ENCODE measurements at places on chromosomes 7 and 10.
A peak's percentile ranks its signal among the peaks of the same experiment; 100 is the strongest.

GRCh38 chr10:116926426-116926825, 77.1 kb downstream of the ENO4 start:
- no peak for DNase-seq

DNA sequence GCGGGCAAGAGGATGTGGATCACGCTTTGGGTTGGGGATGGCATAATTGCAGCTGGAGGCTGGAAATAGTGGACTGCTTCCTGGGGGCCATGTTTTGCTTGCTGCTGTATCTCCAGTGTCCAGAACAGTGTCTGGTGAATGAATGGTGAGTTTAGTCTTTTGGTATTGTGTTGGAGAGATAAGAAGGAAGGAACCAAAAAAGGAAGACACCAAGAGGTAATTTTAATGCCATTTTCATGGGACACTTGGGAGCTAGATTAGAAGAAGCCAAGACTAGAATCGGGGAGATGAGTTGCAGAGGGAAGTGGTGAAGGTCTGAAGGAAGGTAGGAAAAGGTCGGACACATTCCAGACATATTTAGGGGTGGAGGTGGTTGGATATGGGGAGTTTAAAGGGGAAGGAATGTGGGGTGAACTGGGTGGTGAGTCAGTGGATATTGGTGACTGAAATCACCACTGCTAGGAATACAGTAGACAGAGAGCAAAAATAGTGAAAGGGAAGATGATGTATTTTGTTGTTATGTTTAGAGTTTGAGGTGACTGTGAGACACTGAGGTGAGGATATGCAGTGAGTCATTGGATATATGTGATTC, 76.7 kb downstream of the CCNY start:
- DNase-seq: no peak

GRCh38 chr10:104732222-104732621, 91.1 kb downstream of the SORCS3 start:
- DNase-seq: no peak

GRCh38 chr7:70645279-70645678, 486.7 kb upstream of the GALNT17 start:
- DNase-seq: no peak

DNA sequence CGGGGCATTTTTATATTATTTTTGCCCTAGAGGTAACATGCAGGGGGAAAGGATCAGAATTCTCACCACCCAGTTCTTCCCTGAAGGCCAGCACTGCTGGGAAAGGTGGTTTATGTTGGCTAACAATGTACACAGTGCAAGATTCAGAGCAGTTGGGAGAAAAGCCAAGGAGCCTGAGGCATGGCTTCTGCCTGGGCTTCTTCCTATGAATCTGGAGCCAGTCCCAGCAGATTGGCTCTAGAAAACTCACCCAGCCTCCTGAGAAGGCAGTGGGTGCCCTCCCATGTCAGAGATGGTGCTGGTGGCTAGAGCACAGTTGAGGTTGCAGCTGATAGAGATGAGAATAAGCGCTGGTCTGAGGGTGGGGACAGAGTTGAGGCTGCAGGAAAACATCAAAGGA, 44.7 kb upstream of the GPR26 start:
- DNase-seq: no peak

DNA sequence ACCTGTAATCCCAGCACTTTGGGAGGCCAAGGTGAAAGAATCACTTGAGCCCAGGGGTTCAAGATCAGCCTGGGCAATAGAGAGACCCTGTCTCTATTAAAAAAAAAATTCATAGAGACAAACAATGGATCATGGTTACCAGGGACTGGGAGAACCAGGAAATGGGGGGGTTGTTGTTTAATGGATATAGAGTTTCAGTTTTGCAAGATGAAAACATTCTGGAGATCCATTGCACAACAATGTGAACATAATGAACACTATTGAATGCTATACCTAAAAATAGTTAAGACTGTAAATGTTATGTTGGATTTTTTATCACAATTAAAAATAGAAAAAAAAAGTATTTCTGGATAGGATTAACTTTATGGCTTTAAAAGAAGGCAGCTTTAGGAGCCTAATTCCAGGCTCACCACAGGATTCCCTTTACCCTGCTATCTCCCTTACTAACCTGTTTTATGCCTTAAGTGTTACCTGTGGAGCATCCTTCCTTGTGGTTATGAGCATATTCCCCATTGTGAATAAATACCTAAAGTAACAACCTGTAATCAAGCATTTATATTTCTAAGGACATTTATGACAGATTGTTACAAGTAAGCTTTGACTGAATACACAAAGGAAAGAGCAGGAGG, 45.1 kb upstream of the SGCE start:
- no peak for DNase-seq

GRCh38 chr7:75888464-75889222, 9.8 kb downstream of the RHBDD2 start:
- DNase-seq: no peak

- no peak for DNase-seq
These were observed 6.7 kb downstream of the ATP6V1F start for GRCh38 chr7:128869138-128869943.

DNA sequence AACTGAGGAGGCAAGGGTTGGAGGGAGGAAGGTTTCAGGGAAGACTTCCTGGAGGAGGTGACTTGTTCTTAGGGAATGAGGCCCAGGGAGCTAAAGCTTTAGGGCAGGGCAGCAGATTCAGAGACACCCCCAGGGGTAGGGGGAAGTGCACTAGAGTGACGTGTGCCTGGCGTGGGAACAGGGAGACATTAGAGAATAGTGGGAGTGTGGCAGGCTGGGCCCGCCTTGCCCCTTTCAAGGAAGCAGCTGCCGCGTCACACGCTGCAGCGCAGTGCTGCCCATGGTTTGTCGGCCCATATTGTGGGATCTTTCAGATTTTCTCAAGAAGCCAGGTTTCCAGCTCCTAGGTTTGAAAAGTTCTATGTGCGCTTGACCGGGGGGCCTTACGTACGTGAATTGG, 139.4 kb downstream of the LHPP start:
- DNase-seq: no peak

- no peak for DNase-seq
These were observed 6.1 kb downstream of the ADCY1 start for GRCh38 chr7:45580053-45580872.

- no peak for DNase-seq
These were observed 92.8 kb downstream of the TCF7L2 start for GRCh38 chr10:113042868-113043267.

DNA sequence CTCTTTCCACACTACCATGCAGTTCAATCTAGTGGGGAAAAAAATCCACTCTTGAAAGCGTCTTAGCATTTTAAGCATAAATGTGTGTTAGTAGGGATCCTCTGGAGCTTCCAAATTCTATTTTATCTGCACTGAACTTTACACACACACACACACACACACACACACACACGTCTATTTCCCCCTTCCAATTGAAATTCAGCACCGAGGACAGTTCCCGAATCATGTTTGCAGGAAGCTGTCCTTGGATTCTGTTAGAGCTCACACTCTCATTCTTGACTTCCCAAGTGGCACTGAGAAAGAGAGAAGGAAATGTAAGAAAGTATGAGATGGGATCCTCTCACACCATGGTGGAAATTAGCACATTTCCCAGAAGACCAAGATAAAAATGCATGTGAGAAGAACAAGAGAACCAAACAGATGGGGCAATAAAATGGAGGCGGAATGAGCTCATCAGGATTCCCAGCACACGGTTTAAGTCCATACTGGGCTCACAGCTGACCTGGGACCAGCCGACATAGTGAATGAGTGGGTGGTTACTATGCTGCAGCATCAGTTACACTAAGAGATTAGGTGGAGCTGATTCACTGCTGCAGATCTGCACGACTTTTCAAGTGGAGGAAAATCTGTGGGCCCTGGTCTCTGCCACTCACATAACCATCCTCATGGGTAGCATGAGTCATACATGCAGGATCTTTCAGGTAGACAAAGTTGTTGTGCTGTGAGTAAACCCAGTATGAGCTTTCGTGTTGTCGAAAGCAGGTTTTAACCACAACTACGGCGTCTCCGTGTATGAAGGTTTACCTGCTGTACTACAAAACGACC, 3.3 kb upstream of the NPTX2 start:
- DNase-seq: no peak

DNA sequence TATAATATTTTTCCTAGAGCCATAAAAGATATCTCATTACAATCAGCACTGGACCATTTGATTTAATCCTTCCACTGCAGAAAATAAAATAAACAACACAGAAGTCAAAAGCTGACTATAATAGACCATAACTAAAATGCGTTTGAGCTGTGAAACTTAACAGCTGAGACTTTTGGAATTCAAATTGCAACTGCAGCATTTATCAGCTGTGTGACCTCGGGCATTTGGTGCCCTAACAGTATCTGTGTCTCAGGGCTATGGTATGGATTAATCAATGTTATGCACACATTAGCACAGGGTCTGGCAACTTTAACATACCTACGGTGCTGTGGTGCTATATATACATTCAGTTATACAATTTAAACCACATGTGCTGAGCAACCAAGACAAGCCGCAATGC, 160.1 kb downstream of the COL28A1 start:
- no peak for DNase-seq

- DNase-seq: no peak
These were observed 121.7 kb upstream of the RSU1 start for GRCh38 chr10:16938952-16939351.

DNA sequence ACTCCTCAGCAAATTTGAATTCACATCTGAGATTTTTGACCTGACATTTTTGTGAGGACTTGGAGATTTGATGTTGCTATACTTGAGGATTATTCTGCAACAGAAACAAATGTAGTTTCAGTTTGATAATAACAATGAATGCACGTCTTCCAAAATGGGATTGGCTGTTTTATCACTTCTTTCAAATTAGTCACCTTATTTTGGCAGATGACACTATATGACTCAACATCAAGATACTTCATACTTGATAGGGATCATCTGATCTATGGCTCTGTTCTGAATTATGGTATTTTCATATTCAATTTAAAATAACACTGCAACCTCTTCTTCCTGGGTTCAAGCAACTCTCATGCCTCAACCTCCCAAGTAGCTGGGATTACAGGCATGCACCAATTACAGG, 24.2 kb downstream of the ARL5B start:
- DNase-seq: no peak

DNA sequence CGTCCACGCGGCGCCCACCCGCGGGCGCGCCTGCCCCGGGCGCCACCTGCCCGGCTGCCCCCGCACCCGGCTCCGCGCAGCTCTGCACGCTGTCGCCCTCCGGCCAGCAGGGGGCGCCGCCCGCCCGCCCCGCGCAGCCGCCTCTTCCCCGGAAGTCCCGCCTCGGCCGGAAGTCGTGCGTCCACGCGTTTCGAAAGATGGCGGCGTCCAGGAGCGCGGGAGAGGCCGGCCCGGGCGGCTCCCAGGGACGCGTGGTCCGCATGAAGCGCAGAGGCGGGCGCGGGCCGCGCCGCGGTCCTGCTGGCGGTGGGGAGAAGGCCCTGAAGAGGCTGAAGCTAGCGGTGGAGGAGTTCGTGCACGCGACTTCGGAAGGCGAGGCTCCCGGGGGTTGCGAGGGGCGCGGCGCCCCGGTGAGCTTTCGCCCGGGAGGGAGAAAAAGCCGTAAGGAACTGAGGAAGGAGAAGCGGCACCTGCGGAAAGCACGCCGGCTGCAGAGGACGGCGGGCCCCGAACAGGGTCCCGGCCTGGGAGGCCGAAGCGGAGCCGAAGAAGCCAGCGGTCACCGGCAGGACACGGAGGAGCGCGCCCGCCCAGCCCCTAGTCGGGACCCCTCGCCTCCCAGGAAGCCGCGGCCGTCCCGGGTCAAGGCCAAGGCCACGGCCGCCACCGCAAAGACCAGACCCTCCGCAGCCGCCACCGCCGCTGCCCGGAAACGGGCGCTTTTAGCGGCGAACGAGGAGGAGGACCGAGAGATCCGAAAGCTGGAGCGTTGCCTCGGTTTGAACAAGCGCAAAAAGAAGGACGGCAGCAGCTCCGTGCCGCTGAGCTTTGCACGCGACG, at the start of gene NOM1:
Gene NOM1 (plus strand): TSS at position 172 of the 840 bp plus-strand sequence. CDS start 26 bp downstream, at position 198.
- DNase-seq: no peak

GRCh38 chr10:113274176-113274829, 278.6 kb upstream of the HABP2 start:
- no peak for DNase-seq

GRCh38 chr7:42493436-42494198, 256.6 kb upstream of the GLI3 start:
- no peak for DNase-seq

GRCh38 chr7:88101769-88102168, 118.1 kb downstream of the SRI start:
- DNase-seq: no peak

DNA sequence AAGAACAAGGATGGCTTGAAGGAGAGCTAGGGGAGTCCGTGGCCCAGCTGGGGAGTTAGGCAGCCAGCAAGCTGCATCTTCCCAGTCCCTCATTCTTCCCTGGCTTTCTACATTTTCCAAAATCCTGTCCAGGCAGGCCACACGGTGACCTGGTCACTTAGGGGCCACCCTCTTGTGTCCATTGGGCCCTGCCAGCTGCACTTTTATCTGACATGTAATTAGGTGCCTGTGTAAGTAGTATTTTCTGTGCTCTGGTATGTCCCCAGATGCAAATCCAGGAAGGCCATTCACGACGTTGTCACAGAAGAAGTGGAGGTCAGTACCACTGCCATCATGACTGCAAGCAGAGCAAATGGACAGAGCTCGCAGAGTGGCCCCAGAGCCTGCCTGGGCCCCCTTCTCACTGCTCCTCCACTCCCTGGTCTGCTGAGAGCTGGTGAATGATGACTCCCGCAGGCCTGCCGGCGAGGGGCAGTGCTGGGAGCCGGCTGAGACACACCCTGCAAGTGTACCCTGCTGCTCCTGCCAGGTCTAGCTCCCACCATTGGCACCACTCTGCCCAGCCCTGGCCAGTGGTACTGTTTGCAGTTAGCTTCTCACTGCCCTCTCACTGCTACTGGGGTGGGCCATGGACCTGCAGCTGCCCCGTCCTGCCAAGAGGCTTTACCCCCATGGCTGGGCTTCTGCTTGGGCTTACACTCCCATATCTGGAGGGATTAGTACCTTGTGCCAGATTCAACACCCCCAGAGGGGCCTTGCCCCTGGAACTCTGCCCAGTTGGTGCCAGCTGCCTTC, 98.2 kb downstream of the GLRX3 start:
- DNase-seq: no peak

DNA sequence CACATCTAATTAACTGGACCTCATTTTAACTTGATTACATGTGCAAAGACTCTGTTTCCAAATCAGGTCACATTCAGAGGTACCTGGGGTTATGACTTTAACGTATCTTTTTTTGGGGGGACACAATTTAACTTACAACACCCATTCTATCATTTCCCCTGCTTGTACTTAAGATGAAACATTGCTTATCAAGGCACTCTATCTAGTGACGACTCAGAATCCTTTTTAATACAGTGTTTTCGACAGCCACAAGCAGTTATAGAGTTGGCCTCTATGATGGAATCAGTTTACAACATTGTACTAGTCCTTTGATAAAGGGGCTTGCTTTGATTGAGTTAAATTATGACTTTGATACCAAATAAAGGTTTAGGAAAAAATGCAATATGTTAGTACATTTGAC, 22.7 kb downstream of the BBS9 start:
- DNase-seq: no peak

- DNase-seq: no peak
These were observed 492.5 kb upstream of the ZMIZ1 start for GRCh38 chr10:78576276-78576675.

GRCh38 chr10:131858118-131858515, 42.7 kb upstream of the PPP2R2D start:
- no peak for DNase-seq

- DNase-seq: peak; percentile 9
These were observed 687 bp downstream of the HELLS start for GRCh38 chr10:94546049-94546900.
